Activated CD8-positive, alpha-beta T cell treated with anti-CD3 and anti-CD28 coated beads for 36 hours (primary cell): ENCODE measurements at places on chromosomes 3 and 15. TPM values are rescaled to one million over a fixed set of nuclear protein-coding genes. Genes with fewer than 3 reads are reported as not detected.

GRCh38 chr3:72738752-72739530 lies 109.3 kb downstream of the SHQ1 start:
- H3K27ac ChIP-seq = peak overlapping the region; percentile 68
- H3K4me1 ChIP-seq = peaks cover 14% of the 10 kb centered on the region
- H3K36me3 ChIP-seq = no peaks in the 10 kb centered on the region

GRCh38 chr3:182239316-182239715 lies 527.6 kb downstream of the SOX2 start:
- H3K36me3 ChIP-seq = no peaks in the 10 kb centered on the region
- H3K27ac ChIP-seq = no peak overlapping the region
- no peaks in the 10 kb centered on the region for H3K4me1 ChIP-seq
- H3K27me3 ChIP-seq = no peaks in the 10 kb centered on the region

Gene LRRC3B
- total RNA-seq = not detected

DNA sequence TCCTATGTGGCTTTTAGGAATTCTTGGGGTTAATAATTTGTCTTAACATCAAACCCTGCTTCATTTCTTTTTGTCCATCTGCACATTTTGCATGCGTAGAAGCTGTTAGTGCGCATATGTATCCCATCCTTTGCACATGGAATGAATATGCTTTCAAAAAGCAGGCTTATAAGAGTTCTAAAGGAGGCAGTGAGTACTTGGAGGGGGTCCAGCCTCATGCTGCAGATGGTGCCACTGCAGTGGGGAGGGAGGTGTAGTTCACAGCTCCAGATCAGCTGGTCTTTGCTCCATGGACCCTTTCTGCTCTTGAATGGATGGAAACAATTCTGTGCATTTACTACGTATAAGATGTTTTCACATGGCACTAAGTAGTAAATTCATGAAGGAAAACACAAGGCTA lies 20.7 kb upstream of the SSR3 start:
- no peaks in the 10 kb centered on the region for H3K4me1 ChIP-seq
- peaks cover 10% of the 10 kb centered on the region for H3K27me3 ChIP-seq
- DNase-seq = no peak
- H3K36me3 ChIP-seq = no peaks in the 10 kb centered on the region

Gene P2RY14
- 0.51 TPM for total RNA-seq

Gene GPR15
- total RNA-seq = 2.2 TPM

DNA sequence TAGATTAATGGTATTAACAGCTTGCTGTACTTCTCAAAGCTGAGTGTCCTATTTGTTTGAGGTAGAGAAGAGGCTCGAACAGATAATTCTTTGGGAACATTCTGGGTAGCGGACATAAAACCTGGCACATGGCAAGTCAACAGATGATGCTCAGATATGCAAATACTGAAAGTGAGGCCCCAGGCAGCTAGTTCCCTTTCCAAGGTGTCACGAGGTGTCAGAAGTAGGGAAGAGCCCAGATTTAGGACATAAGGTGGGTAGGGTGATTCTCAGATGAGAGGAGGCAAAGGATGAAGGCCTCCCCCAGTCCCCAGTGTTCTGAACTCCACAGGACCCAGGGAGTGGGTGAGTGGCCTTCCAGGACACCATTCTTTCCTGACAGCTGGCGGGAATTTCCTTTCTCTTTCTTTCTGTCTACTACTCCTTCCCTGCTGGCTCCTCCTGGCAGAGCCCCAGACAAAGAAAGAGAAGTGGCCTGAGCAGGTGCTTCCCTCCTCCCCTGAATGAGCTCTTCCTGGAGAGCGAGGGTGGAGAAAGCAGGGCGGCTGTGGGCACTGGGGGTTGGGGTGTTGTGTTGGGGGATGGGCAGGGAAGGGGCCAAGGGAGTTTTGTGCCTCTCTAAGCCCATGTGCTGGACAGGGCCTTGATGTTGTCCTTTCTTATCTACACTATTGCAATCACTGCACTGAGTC lies 87.5 kb downstream of the CORO2B start:
- no peaks in the 10 kb centered on the region for H3K4me1 ChIP-seq
- no peak for DNase-seq
- peaks cover 1% of the 10 kb centered on the region for H3K27me3 ChIP-seq
- H3K4me3 ChIP-seq = no peak overlapping the region

Gene CASR
- not detected for total RNA-seq

DNA sequence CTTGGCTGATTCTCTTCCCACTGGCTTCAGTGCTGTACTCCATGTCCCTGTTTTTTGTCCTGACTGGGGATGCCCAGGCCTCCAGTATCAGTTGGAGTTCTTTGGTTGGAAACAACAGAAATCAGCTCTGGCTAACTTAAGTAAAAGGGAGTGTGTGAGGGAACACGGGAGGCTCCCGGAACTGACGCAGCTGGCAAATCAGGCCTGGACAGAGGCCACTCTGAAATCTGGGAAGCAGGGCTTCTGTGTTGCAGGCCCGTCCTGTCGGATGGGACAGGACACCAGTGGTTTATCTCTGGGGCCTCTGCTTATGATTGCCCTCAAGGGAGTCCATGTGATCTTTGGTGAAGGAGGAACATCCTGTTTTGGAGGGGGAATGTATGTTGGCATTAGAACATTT lies 124.3 kb downstream of the CHCHD6 start:
- no peak overlapping the region for H3K27ac ChIP-seq
- DNase-seq = no peak
- H3K4me1 ChIP-seq = peaks cover 9% of the 10 kb centered on the region
- no peak overlapping the region for H3K4me3 ChIP-seq

DNA sequence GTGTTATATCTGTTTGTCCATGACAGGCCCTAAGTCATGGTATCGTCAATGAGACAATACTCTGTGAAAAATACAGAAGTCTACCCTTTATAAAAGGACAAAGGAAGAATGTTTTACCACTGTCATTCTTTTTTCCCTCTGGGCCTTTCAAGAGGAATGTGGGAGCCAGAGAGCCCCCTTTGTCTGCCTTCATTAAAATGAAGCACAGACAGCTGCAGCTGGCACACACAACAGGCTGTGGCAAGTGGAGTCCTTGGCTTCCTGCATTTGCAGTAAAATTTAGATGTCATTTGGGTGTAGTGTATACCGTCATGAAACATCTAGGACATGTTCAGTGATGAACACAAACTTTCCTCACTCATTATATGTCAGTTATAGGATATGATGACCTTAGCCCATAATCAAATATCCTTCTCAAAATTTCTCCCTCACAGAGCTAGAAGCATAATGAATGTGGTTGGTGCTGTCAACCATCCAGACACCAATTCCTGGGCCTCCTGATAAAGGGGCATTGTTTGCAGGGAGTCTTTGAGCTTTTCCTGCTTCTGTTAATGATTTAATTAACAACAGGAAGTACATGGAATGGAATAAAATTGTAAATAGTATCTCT lies 76.4 kb downstream of the DHX36 start:
- no peak overlapping the region for H3K27ac ChIP-seq
- no peak overlapping the region for H3K4me3 ChIP-seq
- DNase-seq = no peak
- no peaks in the 10 kb centered on the region for H3K4me1 ChIP-seq
- peaks cover 34% of the 10 kb centered on the region for H3K36me3 ChIP-seq
